ENCODE measurements at places on chromosomes 12 and 14.

DNA sequence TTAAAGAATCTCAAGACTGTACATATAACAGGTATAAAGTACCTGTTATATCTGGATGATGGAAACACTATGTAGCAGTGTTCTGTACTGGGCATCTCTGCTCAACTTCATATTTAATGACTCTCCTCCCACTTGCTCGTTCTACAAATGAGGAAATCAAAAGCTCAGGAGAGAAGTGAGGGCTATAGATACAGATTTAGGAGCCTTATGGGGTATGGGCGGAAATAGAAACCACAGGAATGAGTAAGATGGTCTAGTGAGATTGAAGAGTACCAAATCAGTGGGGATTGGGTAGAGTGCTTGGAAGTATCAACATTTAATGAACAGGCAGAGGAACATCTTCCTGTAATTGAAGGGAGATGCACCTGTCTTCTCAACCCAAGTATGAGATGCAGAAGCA lies 23.8 kb upstream of the POLR3B start:
- no peak for DNase-seq

- DNase-seq, result no peak
Measured at GRCh38 chr14:23182372-23183157, 895 bp downstream of the SLC7A8 start.

DNA sequence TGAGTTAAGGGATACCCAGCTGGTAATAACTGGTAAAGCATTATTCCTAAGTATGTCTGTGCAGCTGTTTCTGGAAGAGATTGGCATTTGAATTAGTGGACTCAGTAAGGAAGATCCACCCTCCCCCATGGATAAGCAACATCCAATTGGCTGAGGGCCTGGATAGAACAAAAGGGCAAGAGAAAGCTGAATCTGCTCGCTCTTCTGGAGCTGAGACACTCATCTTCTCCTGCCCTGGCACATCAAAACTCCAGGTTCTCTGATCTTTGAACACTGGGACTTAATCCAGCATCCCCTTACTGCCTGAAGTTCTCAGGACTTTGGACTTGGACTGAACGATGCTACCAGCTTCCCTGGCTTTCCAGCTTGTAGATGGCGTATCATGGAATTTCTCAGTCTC lies 63.1 kb upstream of the CNOT2 start:
- no peak for DNase-seq

GRCh38 chr12:103785243-103786031 lies 55.6 kb downstream of the NT5DC3 start:
- no peak for DNase-seq

DNA sequence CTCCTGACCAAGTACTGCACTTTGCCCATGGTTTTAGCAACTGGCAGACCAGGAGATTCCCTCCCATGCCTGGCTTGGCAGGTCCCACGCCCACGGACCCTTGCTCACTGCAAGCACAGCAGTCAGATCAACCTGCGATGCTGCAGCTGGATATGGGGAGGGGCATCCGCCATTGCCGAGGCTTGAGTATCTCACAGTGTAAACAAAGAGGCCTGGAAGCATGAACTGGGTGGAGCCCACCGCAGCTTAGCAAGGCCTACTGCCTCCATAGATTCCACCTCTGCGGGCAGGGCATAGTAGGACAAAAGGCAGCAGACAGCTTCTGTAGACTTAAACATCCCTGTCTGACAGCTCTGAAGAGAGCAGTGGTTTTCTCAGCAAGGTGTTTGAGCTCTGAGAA lies 479.8 kb downstream of the FUT8 start:
- DNase-seq, result no peak

DNA sequence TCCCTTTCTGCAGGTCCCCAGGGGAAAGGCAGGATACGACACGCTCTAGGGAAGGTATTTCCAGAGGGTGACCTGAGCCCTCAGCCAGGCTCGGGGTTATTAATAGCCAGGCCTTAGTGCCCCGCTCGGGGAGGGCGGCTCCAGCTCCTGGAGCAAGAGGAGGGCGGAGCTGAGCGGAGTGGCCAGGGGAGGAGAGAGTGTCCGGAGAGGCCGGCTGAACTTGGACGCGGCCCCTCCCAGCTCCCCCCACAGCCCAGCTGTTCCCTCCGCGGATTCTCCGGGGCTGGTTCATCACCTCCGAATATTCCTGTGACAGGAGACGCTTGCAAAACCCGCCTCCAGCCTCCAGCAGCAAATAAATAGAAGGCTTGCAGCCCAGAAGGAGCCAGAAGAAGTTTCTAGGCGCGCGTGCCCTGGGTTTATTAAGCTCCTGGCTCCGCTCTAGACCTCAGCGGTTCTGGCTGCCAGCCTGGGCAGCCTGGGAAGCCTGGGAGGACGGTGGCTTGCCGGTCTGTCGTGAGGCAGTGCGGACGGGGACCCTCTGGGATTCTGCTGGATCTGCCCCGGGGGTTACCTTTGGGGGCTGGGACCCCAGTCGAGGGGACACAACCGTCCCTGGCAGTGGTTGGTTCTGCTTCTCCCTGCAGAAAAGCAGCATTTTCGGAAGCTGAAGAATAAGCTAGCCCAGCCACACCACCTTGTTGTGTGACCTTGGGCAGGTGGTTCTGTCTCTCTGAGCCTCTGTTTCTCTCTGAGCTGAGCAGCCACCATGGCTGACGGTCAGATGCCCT lies at the start of gene HSPB8:
Gene HSPB8, plus strand, starts transcription at position 388 of the 791 bp plus-strand sequence. Its CDS starts 382 bp downstream, at position 770.
- no peak for DNase-seq

GRCh38 chr12:123398177-123398549 lies 14.2 kb downstream of the KMT5A start:
- DNase-seq, result no peak

DNA sequence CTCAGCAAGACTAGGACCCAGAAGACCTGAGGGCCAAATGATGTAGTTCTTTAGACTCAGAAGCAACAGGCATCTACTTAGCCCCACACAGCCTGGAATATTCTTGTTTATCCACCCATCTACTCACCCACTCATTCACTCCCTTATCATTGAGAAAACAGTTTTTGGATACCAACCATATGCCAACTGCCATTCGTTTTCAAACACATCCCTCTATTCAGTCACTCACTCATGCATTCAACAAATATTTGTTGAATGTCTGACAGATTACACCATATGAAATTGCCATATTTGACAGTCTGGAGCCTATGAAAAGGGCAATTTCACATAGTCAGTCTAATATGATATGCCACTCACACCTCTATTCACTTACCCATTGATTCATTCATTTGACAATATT lies 103.2 kb downstream of the NT5DC3 start:
- no peak for DNase-seq

- no peak for DNase-seq
Measured at GRCh38 chr14:25046301-25046943, 3.5 kb downstream of the STXBP6 start.

GRCh38 chr12:27347779-27348178 lies 15.1 kb downstream of the BMAL2 start:
- DNase-seq, result no peak

DNA sequence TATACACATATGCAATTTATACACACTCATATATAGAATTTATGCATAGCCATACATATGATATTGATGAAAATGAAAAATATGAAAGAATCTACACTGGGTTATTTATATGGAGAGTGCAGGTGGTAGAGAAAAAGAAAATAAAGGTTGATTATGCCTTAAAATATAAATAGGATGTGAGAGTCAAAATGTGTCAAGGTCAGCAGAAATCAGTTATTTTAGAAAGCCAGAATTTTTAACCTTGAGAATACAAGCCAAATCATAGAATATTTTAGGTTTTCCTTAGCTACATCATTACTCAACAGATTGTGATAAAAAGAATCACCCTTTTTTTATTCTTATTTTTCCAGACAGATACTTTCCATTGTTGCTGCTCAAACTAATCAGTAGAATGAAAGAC lies 146.2 kb downstream of the SLC6A15 start:
- DNase-seq, result no peak

- DNase-seq, result no peak
Measured at GRCh38 chr14:24325963-24326362, 8.9 kb downstream of the ADCY4 start.

DNA sequence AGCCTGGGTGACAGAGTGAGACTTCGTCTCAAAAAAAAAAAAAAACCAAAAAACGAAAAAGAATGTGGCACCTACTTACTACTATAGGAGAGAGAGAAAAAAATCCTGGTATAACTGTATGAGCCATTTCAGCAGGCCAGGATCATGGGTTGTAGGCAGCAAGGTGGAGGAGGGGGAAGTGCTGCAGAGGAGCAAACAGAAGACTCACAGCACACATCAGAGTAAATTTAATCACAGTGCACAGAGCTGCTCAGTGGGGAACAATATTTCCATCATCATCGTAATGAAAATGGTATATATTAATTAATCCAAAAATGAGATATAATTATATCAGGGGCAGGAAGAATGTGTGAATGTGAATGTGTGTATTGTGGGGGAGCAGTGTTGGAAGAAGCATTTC lies 175.8 kb downstream of the SLC2A13 start:
- DNase-seq, result no peak

DNA sequence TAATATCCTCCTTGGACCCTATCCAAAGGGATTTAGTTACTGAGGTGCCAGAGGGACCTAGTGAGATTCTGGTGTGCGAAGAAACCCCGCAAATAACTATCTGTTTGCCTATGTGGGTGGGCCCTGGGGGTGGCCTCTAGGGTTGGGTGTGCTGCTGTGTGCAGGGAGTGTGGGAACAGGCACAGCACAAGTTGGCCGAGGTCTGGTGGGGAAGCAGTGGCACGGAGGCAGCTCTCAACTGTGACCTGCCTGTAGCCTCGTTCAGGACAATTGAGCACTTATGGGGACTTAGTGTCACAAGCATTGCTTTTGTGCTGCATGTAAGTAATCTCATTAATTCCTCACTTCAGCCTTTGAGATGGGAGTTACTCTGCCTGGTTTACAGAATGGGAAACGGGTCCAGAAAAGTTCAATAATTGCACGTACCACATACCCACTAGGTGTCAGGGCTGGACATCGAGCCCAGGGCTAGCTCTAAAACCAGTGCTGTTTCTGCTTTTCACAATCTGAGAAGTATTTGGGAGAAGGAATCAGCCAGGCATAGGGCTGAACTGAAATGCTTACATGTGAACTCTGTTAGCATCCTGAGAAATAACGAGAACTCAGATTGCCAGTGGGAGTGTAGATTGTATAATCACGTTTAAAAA lies 58.8 kb downstream of the TECPR2 start:
- no peak for DNase-seq

DNA sequence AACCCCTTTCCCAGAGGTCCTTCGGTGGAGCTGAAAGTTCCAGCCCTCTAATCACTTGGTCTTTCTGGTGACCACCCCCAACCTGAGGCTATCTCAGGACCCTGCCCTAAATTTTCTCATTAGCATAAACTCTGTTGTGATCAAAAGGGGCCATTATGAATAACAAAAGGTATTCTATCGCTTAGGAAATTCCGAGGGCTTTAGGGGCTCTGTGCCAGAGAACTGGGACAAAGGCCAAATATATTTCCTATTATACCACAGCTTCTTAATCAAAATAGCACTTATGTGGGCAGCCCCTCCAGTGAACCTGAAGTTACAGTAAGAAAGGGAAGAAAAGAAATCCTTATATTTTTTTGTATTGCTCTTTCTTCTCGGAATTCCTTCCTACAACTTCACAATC lies 125.3 kb upstream of the NPAS3 start:
- no peak for DNase-seq

GRCh38 chr14:63562405-63562804 lies 19.2 kb upstream of the PPP2R5E start:
- no peak for DNase-seq
